ENCODE measurements at places on chromosomes 11 and 22.

DNA sequence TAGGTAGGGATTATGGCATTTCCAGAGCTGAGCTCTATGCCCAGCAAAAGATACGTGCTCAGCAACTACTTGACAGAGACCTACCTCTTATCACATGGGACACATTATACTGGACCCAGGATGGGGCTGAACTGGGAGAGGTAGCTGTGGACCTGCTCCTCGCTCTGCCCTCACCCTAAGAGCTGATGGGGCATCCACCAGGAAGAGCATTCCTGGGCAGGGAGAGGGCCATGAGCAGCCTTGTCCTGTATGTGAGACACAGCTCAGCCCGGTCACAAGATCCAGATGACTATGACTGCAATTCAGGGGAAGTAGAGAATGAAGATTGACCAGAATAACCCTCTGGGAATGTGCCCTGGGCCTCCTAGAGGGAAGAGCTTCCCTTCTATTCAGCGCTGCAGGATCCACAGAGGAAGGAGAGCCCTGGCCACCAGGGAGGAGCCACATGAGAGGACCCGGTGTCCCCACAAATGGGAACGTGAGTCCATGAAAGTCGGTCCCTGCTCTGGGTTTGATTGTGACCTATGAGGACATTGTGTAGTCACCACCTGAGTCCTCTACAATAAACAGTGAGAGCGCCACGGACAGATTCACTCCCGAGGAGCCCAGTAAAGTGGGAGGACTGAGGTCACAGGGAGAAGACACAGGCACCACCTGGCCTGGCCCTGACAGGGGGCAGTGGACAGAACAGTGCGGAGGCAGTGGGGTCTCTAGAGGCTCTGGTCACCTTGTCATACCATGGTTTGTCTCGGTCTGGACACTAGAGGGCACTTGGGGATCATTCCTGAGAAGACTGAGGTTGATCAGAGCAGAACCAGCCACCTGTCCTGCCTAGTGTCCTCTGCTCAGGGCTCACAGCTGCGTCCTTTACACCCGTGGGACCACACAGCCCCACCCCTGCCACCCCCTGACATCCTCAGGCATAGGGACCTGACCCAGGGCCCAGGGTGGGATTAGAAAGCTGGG, 99.5 kb downstream of the ZNF280B start:
- no peak for DNase-seq

DNA sequence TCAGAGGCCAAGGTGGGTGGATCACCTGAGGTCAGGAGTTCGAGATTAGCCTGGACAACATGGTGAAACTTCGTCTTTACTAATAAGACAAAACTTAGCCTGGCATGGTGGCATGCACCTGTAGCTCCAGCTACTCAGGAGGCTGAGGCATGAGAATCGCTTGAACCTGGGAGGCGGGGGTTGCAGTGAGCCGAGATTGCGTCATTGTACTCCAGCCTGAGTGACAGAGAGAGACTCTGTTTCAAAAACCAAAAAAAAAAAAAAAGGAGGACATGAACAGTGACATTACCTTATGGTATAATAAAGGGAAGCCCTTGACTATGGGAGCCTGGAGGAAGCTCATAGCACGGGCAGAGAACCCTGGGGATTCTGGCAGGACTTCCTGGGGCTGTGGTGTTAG, 16.5 kb upstream of the PLEKHB1 start:
- DNase-seq = no peak

GRCh38 chr11:77401486-77402217, 72.2 kb downstream of the PAK1 start:
- no peak for DNase-seq

DNA sequence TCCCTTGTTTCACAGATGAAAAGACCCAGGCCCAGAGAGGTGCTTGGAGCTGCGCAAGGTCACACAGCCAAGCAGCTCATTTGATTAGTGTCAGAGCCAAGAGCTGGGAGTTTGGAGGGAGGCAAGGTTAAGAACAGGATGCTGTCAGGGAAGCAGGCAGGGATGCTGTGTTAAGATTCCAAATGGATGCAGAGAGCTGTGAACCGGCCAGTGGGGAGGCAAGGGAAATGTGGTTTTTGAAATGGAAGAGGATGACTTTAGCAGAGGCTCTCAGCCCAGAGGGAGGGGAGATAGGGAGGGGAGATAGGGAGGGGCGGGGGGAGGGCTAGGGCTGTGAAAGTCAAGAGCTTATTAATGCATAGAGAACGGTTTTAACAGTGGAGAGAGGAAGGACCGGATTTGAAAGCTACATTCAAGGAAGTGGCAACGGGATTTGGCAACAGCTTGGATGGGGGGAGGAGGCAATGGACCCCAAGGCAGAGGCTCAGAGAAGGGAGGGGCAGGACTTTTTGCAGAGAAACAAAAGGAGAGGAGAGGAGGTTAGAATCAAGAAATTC, 13.0 kb downstream of the RTN4RL2 start:
- no peak for DNase-seq

DNA sequence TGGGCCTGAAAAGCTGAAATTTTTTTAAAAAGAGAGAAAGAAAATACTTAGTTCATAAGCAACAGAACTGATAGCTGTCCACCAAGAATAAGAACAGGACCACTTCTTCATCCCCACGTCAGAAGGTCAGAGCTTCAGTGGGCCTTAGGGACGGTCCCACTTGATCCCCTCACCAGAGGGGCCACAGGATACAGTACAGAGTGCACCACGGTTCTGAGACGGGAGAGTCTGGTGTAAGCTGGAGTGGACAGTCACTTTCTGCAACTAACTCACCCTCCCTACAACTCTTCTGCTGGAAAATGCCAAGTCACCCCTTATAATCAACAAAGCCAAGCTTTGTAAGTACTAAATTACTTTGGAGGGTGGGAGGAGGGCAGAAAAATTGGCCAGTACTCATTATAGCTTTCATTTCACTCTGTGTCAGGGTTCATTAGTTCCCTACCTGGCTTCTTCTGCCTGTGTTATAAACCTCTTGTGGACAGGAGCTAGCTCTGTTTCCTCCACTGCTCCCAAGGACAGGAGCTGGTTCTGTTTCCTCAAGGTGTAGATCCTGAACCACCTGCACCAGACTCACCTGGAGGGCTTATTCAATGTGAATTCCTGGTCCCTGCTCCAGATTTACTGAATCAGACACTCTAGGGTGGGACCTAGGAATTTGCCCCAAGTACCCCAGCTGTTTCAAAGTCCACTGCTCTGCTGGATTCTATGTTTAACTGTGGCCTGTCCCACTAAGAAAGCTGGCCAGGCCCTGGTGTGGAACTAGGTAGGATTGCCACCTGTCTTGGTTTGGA, 39.6 kb downstream of the SCGB1A1 start:
- DNase-seq = no peak

GRCh38 chr22:37289156-37289735, 6.9 kb downstream of the CYTH4 start:
- DNase-seq = no peak

DNA sequence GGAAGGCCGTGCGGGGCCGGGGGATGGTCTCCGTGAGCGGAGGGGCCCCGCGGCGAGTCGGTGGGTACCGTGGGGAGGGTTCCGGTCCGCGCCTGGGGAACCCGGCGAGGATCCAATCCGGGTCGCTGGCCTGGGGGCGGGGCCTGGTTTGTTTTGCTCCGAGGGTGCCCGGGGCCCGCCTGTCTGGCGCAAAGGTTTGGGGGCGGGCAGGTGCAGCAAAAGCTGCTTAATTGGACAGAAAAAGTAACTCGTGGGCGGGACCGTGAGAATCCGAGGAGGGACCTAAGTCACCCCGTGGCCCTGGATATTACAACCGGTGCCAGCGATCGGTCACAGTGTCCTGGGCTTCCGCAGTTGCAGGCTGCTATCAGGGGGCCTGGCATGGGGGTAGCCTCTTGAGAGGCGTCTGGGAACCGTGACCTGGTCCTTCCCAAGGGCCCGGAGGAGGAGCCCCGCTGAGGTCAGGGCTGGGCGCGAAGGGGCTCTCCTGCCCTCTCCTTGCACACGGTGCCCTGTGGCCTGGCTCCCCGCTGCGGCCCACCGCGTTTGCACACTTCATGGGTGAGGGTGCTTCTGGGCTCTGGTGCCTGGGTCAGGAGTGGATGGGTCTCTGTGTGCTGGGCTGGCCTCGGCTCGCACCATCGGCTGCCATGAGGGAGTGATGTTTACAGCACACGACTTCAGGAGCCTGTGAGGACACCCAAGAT, 1.4 kb downstream of the PNPLA2 start:
- DNase-seq = peak; percentile 96

GRCh38 chr11:91081440-91082043, 858.7 kb upstream of the CHORDC1 start:
- DNase-seq = no peak

DNA sequence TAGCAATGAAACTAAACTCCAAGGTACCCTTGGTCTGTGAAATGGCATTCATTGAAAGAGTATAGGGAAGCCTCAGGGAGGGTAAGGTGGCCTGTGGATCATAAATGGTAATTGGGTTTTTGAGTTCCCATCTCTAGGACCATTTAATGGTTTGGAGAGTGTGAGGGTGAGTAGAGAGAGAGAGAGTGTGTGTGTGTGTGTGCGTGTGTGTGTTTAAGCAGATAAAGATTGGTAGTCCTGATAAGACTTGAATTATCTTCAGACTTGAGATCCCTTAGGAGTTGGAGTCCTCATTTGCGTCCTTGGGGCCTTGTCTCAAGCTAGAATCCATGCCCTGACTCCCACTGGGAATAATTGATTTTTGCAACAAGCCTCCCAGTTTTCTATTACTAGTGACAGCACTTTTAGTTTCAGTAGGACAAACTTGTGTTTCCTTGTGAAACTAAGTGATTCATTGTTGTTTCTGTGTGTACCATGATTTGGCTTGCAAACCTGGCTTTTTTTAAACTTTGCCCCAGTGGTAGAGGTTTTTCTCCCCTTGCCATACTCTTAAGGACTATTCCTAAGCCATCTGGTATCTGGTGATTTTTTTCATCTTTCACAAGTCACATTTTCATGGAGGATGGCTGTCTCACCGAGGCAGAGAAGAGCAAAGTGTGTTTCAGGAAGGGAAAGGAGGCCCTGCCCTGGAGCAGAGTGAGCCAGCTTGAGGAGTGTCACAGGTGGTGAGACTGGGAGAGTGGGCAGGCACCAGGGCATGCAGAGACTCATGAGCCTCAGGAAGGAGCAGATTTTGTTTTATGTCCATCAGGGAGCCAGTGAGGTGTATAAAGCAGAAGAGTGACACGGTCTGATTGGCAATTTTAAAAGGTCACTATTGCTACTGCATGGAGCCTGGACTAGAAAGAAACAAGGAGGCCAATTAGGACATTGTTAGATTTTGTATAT, 26.7 kb downstream of the ALKBH3 start:
- DNase-seq = no peak

GRCh38 chr11:67631411-67631810, 1.7 kb upstream of the NUDT8 start:
- DNase-seq = no peak

DNA sequence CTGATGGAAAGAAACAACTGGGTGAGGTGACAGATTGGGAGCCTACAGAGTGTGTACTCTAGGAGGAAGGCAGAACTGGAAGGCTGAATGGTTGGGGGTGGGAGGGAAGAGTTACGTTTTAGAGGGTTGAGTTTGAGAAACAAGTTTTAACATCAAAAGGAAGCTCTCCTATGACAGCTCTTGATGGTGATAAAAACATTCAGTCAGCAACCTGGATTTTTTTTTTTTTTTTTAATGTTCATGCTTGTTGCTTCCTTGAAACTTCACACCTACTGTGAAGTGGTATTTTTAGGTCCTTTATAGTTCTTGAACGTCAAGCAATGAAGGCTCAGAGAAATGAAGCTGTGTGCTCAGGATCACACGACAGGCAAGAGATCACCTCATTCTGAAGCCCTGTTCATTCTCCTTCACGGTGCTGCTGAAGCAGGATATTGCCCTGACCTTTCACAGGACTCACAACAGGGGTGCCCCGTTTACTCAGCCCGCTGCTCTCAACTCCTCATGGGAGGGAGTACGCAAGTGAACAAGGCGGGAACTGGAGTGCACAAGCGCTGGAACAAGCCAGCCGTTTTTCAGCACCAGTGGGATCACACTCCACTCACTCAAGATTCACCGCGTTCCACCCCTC, 1.6 kb upstream of the TMEM109 start:
- peak; percentile 71 for DNase-seq

- no peak for DNase-seq
These were observed 51.1 kb downstream of the TIMP3 start for GRCh38 chr22:32852395-32853251.

DNA sequence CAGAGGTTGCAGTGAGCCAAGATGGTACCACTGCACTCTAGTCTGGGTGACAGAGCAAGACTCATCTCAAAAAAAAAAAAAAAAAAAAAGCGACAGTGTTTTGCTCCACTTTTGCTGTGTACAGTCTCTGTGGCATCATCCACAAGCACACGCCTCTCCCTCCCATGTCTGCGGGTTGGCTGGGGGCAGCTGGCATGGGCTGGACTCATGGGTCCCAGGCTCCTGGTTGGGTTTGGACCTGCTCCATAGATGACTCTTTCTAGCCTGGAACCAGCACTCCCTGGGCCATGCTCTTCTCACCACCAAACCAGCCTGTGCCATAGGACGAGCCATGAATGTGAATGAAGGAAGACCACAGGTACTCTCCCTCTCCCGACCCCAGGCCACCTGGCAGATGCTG, 7.9 kb upstream of the WNT11 start:
- DNase-seq = no peak

DNA sequence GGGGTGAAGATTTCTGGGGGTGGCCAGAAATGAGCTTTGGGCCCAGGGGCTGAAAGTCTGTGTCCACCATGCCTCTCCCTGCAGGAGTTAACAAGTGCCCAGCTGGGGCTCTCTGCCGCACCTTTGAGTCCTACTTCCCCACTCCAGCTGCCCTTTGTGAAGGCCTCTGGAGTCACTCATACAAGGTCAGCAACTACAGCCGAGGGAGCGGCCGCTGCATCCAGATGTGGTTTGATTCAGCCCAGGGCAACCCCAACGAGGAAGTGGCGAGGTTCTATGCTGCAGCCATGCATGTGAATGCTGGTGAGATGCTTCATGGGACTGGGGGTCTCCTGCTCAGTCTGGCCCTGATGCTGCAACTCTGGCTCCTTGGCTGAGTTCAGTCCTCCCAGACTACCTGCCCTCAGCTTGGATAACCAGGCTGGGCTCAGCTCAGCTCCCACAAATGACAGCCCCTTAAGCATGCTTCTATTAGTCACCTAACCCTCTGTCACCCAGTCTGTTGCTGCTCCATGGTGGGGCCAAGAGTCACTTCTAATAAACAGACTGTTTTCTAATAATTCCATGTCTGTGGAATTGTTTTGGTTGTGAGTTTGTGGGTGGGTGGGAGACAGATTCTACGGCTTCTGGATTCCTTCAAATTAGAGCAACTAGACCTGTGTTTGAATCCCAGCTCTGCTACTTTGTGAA, 3.0 kb upstream of the INPPL1 start:
- no peak for DNase-seq

DNA sequence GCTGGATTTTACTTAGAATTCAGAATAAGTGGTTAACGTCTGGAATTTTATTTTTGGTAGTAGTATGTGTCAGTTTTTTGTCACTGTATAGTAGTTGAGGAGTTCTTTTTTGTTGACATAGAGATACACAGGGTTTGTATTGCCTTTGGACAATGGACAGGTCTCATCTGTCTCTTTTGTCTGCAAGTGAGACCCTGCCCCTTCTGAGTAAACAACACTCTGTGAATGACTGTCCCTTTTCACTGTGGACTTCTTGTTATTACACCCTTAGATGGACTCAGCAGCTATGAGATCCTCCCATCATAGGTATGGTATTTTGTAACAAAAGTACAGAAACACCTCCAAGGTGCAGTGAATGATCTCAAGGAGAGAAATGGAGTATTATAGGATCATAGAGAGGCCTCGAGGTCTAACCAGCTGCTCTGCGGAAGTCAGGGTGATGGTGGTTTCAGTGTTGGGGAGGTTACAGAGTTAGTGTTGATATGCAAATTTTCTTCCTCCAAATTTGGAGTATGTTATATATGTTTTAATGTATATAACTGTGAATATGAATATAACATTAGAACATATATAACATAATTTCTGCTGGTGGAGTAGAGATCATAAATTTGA, 7.8 kb downstream of the PPP6R3 start:
- DNase-seq = no peak

- DNase-seq = no peak
These were observed 497.3 kb downstream of the MIAT start for GRCh38 chr22:27154717-27155116.
